Fibroblast of skin of right biceps (primary cell): ENCODE measurements at places on chromosomes 16 and 17.

- no peak for DNase-seq
Observed at GRCh38 chr17:16300554-16300953, 52.7 kb downstream of the CENPV start.

DNA sequence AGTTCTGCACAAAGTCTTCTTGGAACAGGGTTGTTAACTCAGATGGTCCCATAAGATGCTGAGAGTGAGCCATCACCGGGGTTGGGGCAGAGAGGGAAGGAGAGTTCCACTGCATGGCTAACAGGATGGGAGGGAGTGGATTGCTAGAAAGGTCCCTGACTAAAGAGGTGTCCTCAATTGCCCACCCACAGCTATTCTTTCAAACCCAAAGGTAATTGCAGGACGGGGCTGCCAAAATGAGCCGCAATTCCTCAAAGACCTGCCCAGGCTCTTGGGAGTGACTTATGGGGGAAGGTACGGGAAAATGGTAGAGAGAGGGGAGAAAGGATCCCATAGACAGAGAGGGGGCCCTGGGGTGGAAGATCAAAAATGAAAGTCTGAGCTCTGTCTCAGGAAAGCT is 60.4 kb downstream of the DYNLRB2 start:
- no peak for DNase-seq

DNA sequence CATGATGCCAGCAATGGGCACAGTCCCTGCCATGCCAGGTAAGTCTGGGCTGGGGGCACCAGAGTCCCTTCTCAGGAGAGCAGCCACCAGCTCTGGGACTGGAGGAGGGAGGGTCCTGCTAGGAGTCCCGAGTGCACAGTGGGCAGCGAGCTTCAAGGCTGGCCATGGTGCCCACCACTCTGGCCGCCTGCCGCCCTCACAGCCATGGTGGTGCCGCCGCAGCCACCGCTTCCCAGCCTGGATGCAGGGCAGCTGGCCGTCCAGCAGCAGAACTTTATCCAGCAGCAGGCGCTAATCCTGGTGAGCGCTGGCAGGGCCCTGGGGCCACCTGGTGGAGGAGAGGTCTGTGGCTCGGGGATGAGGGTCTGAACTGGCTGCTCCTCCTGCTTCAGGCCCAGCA is 17.9 kb upstream of the SMIM5 start:
- DNase-seq = no peak

- DNase-seq = no peak
Observed at GRCh38 chr17:9696279-9697044, 51.1 kb downstream of the USP43 start.

DNA sequence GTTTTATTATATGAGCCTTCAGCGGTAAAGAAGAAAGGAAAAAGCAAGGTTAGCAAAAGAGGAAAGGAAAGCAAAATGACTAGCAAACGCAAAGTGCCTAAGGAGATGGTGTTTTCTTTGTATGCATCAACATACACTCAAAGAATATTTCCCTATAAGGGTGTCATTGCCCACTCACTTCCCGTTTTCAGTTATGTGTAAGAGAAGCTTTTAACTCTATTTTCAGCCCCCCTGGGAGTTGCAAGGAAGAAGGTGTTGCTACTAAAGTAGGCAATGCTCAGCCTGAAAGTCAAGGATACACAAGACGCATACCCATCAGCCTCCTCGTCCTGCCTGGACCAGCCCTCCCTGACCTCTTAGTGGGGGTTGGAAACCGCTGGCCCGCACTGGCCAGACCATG is 267.7 kb upstream of the ZFHX3 start:
- no peak for DNase-seq

- no peak for DNase-seq
Observed at GRCh38 chr16:66935314-66936011, at the start of gene CES2. Gene CES2, plus strand, starts transcription at chr16:66935516. Its CDS starts 120 bp downstream, at chr16:66935636.

DNA sequence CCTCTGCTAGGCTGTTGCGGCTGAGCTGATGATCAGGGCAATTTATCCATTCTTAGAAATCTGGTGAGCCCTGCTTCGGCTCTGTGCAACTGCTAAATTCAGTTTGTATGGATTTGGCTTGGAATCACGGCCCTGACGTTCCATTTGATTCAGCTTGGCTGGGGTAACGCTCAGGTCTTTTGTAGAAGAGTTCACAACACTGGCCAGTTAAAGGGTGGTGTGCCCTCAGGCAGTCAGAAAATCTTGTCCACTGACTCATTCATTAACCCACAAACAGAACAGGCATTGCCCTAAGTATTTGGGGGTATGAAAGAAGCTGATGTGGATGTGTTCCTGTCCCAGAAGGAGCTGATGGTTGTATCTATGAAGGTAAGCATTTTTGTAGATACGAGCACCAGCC is 53.9 kb downstream of the GNAO1 start:
- DNase-seq = peak; percentile 10

DNA sequence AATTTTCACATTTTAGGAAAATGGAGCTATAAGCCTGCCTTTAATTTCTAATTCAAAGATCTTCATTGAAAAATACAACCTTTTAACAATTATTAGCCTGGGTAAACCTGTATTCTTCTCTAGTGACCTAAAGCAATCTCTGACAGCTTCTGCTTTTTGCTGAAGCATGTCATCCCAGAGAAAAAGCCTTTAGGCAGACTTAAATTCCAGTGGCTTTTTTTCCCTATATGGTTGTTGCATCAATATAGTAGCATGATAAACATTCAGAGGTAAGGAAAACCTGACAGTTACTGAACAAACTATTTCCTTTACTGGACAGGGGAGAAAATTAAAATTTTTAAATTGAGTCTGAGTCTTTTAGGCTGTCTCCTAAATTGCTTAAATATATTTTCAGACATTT is 7.8 kb upstream of the EVI2A start:
- peak; percentile 65 for DNase-seq

DNA sequence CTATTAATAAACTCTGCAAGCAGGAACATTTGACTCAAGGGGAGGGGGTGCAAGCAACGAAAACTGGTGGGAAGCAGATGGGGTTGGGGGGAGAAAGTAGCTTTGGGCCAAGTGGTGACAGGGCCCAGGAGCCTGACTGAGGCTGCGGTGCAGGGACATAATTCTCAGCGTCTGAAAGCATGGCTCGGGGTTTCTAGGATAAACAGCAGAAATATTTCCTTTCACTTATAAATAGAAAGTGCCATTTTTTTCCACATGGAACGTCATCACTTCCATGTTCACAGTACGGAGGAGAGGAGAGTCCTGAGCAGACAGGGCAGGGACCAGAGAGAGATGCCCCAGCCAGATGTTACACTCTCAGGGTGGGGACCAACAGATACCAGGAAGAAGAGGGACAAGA is 197.1 kb downstream of the ZFHX3 start:
- DNase-seq = peak; percentile 87

DNA sequence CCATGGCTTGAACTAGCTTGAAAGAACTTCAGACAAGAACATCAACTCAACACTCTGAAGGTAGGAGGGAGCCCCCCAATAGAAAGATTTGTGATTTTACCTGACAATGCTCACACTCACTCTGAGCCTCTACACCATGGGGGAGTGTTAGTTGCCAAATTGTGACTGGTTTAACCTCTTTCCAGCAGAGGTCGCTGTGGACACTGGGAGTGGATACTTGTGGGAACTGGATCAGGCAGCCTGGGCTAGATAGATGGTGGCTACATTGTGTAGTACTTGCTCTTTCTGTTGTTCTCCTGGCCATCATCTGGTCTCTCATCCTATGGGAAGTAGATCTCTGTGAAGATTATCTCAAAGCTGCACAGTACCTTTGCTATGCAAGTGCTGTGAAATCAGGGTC is 2.9 kb downstream of the SMPD3 start:
- peak; percentile 4 for DNase-seq

GRCh38 chr17:49574945-49575678 is 559 bp upstream of the NXPH3 start:
- no peak for DNase-seq
